Activated T-helper 1 cell treated with anti-CD3 and anti-CD28 coated beads, Interleukin-2, amount 50 U/mL, for 16 hours (primary cell): ENCODE measurements at places on chromosomes 1 and 21.

GRCh38 chr1:218751208-218751948 is 406.2 kb downstream of the TGFB2 start:
- no peak for DNase-seq

GRCh38 chr1:24905355-24905978 is 24.6 kb downstream of the RUNX3 start:
- no peak for DNase-seq

GRCh38 chr1:207402744-207403143 is 51.4 kb upstream of the CR2 start:
- no peak for DNase-seq

DNA sequence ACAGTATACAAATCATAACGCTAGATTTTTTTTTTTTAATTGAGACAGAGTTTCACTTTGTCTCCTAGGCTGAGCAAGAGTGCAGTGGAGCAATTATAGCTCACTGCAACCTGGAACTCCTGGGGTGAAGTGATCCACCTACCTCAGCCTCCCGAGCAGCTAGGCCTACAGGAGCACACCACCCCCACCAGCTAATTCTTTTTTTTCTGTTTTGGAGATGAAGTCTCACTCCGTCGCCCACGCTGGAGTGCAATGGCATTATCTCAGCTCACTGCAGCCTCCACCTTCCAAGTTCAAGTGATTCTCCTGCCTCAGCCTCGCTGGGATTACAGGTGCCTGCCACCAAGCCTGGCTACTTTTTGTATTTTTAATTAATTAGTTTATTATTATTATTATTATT is 21.3 kb downstream of the NPR1 start:
- DNase-seq: no peak

GRCh38 chr1:110243146-110243545 is 33.0 kb downstream of the KCNC4 start:
- DNase-seq: no peak

GRCh38 chr1:24972221-24972914 is 42.3 kb upstream of the RUNX3 start:
- no peak for DNase-seq

GRCh38 chr1:111142356-111142975 is 2.4 kb downstream of the CEPT1 start:
- no peak for DNase-seq

DNA sequence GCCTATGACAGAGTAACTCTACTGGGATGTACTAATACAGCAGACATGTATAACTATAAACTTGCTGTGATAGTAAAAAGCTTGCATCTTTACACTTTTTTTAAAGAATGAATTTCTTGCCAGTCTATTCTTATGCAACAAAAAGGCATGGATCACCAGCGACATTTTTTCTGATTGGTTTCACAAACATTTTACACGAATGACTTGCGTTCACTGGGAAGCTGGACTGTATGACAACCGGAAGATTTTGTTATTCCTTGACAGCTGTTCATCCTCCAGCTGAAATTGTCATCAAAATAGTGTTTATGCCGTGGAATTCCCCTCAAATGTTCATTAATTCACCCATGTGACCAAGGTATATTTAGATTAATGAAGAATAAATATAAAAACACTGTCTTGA is 131.0 kb downstream of the XPR1 start:
- no peak for DNase-seq

DNA sequence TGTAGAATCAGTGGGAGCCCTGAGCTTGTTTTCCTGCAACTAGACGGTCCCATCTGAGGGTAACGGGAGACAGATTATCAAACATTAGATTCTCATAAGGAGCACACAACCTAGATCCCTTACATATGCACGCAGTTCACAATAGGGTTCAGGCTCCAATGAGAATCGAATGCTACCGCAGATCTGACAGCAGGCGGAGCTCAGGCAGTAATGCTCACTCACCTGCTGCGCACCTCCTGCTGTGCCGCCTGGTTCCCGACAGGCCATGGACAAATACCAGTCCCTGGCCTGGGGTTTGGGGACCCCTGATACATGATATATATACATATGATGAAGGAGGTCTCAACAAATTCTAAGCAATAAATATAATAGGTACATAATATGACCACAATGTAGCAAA is 19.7 kb upstream of the SMIM12 start:
- DNase-seq: no peak

DNA sequence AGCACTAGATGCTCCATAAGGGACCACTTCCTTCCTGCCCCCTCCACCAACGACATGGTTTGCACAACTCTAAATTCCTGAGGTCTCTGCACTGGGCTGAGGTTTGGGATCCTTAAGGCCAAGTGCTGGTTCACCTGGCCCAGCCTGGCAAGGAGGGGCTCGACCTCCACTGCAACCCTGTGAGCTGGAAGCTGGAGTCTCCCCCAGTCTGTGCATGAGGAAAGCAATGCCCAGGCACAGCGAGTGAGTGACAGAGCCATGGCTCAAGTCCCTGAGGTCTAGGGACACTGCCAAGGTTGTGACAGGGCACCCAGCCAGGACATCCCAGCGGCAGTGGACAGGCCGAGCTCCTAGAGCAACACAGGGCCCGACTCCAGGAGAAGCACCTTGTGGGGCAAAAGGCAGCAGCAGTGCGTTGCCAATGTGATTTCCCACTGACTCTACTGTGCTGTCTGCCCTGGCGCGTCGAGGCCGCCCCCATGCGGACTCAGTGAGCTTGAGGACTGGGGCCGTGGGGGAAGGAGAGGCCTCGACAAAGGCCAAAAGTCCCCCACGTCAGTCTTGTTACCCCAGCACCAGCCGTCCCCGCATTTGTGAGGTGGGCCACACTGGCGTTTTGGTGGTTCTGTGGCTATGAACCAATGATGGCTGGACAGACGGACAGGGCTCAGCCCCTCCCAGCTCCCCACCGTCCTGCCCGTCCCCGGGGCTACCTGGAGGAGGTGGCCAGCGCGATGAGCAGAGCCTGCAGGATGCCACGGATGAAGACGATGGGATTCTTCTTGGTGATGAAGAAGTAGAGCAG is 30.0 kb downstream of the PODN start:
- no peak for DNase-seq

DNA sequence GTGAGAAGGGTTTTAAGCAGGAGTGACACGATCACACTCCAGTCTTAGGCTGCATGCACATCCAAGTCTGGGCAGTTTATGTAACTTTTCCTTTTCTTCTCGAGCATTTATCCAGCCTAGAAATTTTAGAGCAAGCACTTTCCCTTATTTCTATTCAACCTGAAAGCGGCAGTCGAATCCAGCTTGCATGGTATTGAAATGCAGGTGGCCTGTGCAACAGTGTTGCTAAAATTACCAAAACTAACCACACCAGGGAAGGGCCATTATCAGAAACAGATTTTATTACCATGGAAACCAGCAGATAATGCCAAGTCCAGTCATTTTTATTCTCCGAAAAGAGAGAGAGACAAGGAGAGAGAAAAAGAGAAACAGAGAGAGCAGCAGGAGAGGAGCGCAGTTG is 179.9 kb upstream of the ZC3H12A start:
- no peak for DNase-seq

- DNase-seq: no peak
These were observed 492.3 kb downstream of the MRPL39 start for GRCh38 chr21:25115021-25115420.

- no peak for DNase-seq
These were observed 10.1 kb downstream of the MATN1 start for GRCh38 chr1:30713311-30713710.

GRCh38 chr1:231971397-231972110 is 345.0 kb downstream of the DISC1 start:
- DNase-seq: no peak

DNA sequence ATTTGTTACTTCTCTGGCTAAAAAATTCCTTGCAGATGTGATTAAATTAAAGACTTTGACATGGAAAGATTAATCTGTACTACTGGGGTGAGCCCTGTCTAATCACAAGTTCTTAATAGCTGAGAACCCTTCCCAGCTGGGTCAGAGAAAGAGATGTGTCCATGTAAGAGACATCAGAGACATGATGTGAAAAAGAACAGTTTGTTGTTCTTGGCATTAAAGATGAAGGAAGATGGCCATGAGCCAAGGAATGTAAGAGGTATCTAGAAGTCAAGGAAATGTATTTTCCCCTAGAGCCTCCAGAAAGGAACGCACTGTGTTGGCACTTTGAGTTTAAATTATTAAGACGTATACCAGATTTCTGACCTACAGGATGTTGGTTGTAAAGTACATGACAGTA is 1271.5 kb upstream of the PRMT6 start:
- DNase-seq: no peak

DNA sequence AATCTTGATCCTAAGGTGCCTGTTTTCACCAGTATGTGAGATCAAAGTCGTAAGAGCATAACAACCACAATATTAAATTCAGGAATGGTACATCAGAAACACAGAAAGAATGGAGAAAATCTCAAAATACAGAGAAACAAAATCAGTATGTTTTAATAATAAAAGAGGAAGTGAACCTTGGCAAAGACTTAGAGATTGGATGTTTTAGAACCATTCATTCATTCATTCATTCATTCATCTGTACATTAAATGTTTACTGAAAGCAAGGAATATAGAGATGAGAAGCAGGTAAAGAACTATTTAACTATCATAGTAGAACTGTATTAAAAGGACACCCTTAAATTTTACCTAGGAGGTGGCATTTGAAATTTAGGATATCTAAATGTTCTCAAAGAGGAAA is 55.7 kb downstream of the EDEM3 start:
- no peak for DNase-seq

GRCh38 chr1:32775640-32776337 is 41.4 kb downstream of the YARS1 start:
- no peak for DNase-seq

DNA sequence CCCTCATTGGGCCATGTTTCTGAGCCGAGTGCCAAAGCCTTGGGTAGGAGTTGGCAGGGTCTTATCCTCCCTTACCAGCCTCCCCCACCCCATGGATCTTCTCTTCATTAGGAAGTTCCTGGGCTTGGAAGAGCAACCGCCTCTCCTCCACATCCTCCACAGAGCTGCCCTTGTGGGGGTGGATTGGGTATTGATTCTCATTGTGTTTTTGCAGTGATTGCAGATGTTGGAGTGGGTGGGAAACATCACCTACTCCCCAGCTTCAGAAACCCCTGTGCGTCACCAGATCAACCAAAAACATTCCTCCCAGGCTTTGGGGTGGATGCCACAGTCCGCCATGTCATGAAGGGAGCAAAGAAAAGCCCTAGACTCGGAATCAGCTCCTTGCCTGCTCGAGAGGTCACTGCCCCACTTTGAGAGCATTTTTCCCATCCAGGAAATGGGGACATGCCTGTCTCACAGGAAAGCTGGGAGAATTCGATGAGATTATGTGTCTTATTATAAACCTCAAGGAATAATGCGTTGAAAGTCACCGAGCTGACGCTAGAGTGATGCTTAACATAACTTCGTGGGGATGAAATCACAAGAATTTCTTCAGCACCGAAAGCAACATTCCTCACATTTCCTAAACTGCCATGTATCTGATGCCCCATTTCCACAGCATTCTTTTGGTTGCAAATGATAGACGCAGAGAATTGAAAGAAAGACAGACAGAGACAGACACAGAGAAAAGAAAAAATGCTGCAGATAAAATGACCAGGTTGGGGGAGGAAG is 44.7 kb upstream of the ZBTB40 start:
- DNase-seq: no peak

- no peak for DNase-seq
These were observed 10.0 kb downstream of the MKNK1 start for GRCh38 chr1:46594063-46594462.

DNA sequence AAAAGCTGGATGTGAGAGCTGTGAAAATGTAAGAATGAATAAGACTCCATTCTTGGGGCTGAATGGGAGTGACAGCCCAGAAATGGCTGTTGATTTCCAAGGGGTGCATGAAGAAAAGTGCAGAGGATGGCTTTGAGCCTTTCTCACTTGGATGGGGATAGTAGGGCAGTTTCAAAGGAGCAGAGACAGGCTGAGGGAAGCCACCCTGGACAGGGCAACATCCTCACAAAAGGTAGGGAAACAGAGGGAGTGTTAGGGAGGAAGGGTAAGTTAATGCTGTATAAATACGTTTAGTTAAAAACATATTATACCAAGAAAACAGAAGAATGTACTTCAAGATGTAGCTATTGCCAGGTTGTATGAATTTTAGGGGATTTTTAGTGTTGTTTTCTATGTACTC is 38.1 kb downstream of the GADD45A start:
- no peak for DNase-seq

- no peak for DNase-seq
These were observed 369.4 kb downstream of the TBX15 start for GRCh38 chr1:118618618-118619340.

GRCh38 chr1:216682752-216683151 is 40.5 kb downstream of the ESRRG start:
- DNase-seq: no peak

GRCh38 chr1:65245295-65245694 is 64.0 kb upstream of the DNAJC6 start:
- DNase-seq: no peak

DNA sequence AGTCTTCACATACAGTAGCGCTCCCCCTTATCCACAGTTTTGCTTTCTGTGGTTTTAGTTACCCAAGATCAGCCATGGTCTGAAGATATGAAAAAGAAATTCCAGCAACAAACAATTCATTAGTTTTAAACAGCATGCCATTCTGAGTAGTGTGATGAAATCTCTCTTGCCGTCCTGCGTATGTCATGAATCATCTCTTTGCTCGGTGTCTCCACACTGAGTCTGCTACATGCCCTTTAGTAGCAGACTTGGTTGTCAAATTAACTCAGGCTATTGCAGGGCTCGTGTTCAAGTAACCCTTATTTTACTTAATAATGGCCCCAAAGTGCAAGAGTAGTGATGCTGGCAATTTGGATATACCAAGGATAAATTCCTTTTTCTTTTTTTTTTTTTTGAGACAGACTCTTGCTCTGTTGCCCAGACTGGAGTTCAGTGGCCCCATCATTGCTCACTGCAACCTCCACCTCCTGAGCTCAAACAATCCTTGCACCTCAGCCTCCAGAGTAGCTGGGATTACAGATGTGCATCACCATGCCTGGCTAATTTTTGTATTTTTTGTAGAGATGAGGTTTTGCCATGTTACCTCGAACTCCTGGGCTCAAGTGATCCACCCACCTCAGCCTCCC is 22.6 kb downstream of the PHACTR4 start:
- no peak for DNase-seq
